H54 (cell line): ENCODE measurements at places on chromosomes 7 and 10.
A peak's percentile ranks its signal among the peaks of the same experiment; 100 is the strongest.

DNA sequence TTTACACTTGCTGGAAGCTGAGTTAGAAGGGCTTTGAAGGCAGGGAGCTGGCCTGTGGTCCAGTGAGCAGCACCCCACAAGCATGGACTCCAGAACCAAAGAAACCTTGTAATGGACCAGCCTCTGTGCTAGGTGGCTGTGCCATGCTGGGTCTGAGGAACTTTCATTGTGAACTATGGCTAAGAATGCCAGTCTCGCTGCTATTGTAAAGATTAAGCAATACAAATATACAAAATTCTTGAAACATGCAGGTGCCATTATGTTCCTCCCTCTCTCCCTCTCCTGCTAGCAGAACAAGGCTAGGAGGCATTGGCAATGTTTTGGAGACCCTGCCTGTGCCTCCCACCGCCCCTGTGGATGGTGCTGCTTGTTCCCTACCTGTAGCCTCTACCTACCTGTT lies 105.0 kb downstream of the PKD1L1 start:
- DNase-seq: no peak

DNA sequence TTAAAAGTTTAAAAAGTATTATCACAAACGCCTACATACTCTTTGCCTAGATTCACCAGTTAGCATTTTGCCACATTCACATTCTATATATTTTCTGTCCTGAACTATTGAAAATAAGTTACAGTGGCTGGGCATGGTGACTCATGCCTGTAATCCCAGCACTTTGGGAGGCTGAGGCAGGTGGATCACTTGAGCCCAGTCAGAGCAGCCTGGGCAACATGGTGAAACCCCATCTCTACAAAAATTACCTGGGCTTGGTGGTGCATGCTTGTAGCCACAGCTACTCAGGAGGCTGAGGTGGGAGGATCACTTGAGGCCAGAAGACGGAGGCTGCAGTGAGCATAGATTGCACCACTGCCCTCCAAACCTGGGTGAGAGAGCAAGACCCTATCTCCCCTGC lies 5.3 kb downstream of the ARPC1A start:
- DNase-seq: no peak

- DNase-seq: no peak
These were observed 303.0 kb downstream of the PRKG1 start for GRCh38 chr10:51377070-51377931.

DNA sequence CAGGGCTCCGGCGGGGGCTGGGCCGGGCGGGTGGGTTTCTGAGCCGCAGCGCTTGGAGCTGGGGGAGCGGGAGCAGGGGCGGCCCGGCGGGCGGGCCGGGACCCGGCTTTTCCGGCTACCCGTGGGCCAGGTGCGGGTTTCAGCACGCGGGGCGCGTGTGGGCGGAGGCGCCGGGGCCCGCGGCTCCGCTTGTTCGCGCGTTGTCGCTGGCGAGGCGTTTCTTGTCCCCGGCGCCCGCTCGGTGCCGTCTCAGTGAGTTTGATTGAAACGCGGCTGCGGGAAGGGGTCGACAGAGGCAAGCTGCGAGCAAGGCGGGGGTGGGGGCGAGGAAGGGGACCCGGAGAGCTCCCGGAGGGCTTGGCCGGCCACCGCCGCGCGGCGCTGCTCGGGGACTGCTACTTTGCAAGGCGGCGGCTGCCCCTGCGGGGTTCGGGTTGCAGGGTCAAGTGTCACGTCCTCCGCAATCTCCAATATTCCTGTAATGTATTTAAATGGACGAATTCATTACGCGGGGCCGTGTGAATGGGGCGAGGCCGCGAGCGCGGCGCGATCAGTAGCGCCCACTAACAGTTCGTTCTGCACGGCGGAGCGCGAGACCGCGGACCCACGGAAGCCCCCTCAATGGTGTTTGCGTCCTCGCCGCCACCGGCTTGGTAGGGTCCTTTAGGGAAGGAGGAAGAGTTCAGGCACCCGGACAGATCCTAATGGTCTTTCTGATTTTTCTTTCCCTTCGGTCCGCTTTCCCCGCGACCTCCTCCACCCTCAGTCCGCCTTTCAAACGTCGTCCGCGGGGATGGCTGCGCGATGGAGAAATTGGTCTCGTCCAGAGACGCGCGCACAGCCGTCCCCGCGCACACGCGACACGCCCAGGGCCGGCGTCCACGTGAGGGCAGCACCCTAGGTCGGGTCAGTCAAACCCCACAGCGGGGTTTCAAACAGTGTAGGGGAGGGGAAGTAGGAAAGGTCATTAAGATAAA lies 76.9 kb downstream of the INSIG1 start:
- no peak for DNase-seq

DNA sequence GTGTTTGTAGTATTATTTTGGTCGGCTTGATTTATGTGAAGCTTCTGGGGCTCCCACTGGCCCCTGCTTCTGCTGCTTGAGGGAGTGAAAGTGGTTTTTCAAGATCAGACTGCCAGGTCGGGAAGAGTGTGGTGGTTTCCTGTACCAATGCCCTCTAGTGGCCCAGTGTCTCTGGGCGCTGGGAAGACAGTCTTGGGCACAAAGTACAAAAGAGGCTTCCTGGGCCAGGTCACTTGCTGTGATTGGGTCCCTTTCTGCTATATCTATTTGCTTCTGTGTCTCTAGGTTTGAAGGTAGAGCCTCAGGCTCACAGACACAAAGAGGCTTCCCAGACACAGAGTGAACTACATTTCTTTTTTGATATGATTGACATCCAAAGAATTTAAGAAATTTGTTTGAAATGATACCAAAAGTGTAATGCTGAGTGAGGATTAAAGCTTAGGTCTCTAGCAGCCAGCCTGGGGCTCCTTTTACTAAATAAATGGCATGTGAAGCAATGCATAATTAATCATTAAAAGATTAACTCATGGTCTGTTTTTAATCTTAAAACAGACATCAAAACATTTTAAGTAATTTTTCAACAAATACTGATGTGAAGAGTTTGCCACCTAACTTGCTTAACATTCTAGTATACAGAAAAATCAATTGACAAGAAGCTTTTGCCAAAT lies 36.3 kb downstream of the ABCB1 start:
- DNase-seq: no peak

GRCh38 chr10:110919349-110919931 lies at the start of gene SHOC2:
TSS of gene SHOC2 (plus strand) at chr10:110919604. CDS start at chr10:110964359, 44,755 bp downstream.
- DNase-seq: no peak

DNA sequence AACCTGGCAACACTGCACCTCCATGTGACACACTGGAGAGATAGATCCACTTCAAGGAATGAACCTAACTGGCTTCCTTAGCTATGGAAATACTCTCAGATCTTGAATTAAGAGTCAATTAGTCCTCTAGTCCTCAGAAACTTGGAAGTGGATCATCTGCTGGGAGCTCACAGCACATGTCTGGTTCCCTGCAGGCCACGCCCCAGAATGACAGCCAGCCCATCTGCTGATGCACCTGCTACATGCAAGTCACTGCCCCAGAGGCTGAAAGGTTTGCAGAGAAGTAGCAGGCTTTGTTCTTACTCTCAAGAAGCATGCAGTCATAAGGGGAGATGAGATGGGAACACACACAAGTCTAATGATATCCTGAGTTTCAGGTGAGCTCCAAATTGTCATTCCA lies 275.9 kb downstream of the SKAP2 start:
- no peak for DNase-seq

GRCh38 chr7:144019457-144019856 lies 19.3 kb downstream of the OR6B1 start:
- no peak for DNase-seq

GRCh38 chr10:14173706-14174594 lies 156.8 kb downstream of the FRMD4A start:
- DNase-seq: no peak

DNA sequence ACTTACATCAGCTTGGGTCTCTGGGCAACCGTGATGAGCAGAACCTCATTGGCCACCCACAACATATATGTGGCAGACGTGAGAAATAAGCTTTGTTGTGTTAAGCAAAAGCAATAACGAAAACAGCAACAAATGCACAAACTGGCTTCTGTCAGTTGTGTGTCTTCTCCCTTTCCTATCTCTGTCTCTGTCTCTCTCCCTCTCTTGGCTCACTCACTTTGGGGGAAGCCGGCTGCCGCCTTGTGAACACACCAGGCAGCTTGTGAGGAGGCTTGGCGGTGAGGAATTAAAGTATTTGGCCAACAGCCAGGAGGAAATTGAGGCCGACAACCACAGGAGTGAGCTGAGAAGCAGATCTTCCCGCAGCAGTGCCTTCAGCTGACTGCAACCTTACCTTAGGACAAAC lies 21.9 kb upstream of the CDCA7L start:
- DNase-seq: no peak

DNA sequence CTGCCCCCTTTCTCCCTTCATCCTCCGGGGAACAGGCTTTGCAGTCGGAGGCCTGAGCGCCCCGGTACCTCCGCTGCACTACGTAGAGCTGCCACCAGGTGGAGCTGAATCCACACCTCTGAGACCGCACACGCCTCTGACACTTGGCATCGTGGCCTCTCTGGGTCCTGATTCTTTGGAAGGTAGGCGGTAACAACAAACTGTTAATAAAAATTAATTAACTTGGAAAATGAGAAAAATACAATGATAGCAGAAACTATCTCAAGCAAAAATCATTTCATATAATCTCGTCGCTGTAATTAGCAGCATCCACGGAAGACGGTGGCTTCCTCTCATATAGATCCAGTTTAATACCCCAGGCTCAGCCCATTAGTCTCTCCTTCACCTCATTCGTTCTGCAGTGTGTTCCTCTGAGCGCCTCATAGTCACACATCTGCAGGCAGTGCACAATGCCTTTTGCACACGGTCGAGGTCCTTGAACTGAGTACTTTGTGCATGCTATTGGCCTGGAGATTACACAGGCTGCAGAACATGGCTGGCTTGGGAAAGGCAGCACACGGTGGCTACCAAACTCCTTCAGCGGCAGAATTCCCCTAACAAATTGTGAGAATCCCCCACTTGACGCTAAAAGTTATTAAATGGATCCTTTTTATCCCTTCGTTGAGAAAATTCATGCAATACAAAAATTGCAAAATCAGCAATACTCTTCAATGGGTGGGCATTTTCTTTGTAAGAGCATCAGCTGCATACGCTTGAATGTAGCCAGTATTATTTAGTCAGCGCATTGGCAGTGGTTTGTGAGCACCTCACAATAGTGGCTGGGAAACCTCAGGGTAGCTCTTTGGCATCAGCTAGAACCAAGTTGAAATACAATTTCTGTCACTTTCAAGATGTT lies 18.7 kb downstream of the OR9A2 start:
- DNase-seq: peak; percentile 44

DNA sequence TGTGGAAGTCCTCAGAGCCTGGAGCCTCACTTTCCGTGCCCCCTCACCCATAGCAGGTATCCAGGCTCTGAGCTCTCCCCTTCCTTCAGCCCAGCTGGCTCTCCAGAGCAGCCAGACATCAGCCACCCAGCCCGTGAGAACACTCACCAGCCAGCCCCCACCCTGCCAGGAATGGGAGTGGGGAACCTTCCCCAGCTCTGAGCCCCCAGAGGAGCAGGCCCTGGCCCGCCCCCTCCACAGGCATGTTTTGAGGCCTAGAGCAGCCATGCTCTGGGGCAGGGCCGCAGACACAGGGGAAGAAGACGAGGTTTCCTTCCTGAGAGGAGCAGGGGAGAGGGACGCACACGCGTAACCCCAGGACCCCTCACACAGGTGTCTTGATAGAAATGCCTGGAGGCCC lies 70.0 kb upstream of the COL13A1 start:
- no peak for DNase-seq
